ENCODE measurements at places on chromosomes 2 and 18. TPM values are rescaled to one million over a fixed set of nuclear protein-coding genes. Genes with fewer than 3 reads are reported as not detected.
A peak's percentile ranks its signal among the peaks of the same experiment; 100 is the strongest.

Gene HK2
- total RNA-seq: 102 TPM

Gene ALPG
- total RNA-seq: not detected

Gene CDK15
- not detected for total RNA-seq

Gene FSHR
- not detected for total RNA-seq

Gene TSGA10
- 5.6 TPM for total RNA-seq

Gene SERPINB10
- 0.14 TPM for total RNA-seq

Gene MYCN
- total RNA-seq: 0.16 TPM

DNA sequence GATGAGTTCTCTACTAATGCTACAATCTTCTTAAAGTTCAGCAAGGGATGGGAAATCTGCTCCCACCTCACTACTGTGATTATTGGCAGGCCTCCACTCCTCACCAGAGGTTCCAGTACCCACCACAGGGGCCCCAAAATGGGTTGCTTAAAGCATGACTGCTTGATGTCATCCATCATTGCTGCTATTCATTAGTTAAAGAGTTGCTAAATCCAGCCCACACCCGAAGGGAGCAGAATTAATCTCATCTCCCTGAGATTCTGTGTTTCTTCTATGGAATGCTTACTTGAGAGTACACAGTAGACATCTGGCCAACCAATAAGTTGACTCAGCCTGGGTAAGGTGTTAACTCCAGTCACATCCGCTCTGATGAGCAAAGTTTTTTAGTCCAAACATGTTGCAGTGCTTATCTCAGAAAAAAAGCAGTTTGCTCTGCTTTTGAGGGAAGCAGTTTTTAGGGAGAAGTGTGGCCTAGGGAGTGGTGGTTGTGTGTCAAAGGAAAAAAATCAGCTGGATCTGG lies 690.2 kb upstream of the POU3F3 start:
- no peak overlapping the region for H3K4me3 ChIP-seq
- no peaks in the 10 kb centered on the region for H3K4me1 ChIP-seq
- DNase-seq: no peak
- H3K36me3 ChIP-seq: no peaks in the 10 kb centered on the region

DNA sequence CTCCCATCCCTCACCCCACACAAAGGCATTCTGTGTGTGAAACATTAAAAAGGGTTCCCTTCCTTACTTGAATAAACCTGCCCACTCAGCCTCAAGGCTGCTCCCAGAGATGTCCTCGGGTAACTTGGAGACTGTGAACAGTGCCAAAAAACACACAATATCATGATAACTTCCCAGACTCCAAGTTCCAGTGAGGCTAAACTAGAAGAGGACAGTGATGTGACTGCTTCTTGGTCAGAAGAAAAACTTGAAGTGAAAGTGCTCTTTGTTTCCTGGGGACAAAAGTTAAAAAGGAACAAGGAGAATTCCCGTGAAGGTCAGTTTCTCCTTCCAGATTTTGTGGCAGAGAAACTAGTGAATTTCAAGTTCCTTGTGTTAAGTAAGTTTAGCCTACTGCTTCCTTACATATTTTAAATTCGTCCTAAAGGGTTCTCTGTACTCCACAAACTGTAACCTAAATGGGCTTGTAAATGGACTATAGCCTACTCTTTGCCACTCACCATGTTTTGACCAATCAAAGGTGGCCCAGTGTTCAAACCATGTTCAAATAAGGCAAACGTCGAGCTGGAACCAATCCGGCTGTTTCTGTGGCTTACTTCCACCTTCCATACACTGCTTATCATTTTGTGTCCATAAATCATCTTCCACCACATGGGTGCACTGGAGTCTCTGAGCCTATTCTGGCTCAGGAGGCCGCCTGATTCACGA lies 20.4 kb downstream of the TPRKB start:
- H3K4me3 ChIP-seq: no peak overlapping the region
- no peak for DNase-seq
- no peak overlapping the region for H3K27ac ChIP-seq
- peaks cover 7% of the 10 kb centered on the region for H3K36me3 ChIP-seq

- no peak overlapping the region for H3K27ac ChIP-seq
- no peaks in the 10 kb centered on the region for H3K4me1 ChIP-seq
- H3K27me3 ChIP-seq: peaks cover 16% of the 10 kb centered on the region
- no peak for DNase-seq
- H3K36me3 ChIP-seq: no peaks in the 10 kb centered on the region
These were observed 52.9 kb downstream of the DCDC2C start for GRCh38 chr2:3756306-3756705.

DNA sequence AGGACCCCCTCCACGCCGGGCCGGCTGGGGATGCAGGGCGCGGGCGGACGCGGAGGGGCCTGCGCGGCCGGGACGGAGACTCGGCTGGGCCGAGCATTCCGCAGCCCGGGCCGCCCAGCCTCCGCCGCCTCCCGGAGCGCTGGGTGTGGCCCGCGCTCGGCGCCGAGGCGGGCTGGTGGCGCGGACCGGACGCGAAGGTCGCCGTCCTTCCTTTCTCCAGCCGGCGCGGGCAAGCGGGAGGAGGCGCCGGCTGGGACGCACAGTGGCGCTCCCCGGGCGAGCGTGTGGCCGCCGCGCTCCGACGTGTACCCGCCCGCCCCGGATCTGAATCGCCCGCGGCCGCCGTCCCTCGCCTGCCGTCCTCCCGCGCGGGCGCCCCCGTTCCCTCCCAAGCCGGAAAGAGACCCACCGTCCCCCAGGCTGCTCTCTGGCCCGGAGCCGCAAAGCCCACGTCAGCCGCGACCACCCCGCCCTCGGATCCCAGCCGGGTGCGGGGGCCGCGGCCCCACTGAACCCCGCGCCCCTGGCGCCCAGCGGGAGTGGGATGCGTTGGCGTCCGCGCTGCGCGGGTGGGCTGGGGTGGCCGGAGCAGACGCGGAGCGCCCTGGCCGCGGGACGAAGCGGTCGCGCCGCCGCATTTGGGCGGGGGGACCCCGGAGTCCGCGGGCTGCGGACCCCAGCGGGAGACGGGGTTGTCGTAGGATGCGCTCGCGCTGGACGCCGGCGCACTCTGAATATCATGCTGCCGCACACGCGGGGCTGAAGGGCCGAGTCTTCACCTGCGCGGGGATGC lies 634 bp downstream of the SPATS2L start:
- peak overlapping the region; percentile 61 for H3K4me3 ChIP-seq
- no peaks in the 10 kb centered on the region for H3K36me3 ChIP-seq
- peak; percentile 41 for DNase-seq
- peaks cover 54% of the 10 kb centered on the region for H3K27me3 ChIP-seq
- no peak overlapping the region for H3K27ac ChIP-seq
- H3K4me1 ChIP-seq: peaks cover 6% of the 10 kb centered on the region

DNA sequence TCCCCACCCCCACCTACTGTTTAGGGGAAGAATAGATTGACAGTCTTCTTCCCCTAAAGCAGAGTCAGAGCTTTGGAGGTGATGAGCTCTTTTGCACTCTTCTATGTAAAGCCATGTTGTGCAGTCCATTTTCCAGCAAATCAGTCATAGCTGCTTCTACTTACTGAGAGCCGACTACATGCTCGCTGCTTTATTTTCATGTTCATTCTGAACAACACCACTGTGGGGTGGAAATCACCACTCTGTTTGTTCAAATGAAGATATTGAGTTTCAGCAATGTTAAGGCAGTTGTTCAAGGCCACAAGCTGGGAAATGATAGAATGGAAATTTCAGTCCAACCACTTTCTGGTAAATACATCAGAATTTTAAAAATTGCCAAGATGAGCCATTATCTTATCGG lies 88.3 kb downstream of the INSIG2 start:
- H3K4me1 ChIP-seq: peaks cover 11% of the 10 kb centered on the region
- H3K36me3 ChIP-seq: no peaks in the 10 kb centered on the region
- H3K27me3 ChIP-seq: no peaks in the 10 kb centered on the region
- H3K27ac ChIP-seq: peak overlapping the region; percentile 2
- DNase-seq: no peak
- H3K4me3 ChIP-seq: no peak overlapping the region

DNA sequence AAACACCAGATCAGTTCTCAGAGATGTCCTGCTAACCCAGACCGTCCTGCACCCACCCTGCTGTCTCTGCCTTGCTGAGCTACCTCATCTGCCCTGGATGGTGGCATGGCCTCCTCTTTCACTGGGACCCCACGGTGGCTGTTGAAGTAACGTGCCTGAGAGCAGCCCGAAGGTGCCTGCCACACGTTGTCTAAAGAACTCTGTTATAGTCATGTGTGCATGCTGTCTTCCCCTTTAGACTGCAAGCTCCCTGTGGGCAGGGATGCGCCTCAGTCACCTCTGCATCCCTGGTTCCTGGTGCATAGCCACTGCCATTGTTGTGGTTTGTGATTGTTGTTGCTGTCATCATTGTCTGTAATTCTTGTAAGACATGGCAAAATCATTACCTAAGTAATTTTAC lies 235.9 kb downstream of the EIPR1 start:
- H3K36me3 ChIP-seq: no peaks in the 10 kb centered on the region
- no peaks in the 10 kb centered on the region for H3K4me1 ChIP-seq
- DNase-seq: no peak

DNA sequence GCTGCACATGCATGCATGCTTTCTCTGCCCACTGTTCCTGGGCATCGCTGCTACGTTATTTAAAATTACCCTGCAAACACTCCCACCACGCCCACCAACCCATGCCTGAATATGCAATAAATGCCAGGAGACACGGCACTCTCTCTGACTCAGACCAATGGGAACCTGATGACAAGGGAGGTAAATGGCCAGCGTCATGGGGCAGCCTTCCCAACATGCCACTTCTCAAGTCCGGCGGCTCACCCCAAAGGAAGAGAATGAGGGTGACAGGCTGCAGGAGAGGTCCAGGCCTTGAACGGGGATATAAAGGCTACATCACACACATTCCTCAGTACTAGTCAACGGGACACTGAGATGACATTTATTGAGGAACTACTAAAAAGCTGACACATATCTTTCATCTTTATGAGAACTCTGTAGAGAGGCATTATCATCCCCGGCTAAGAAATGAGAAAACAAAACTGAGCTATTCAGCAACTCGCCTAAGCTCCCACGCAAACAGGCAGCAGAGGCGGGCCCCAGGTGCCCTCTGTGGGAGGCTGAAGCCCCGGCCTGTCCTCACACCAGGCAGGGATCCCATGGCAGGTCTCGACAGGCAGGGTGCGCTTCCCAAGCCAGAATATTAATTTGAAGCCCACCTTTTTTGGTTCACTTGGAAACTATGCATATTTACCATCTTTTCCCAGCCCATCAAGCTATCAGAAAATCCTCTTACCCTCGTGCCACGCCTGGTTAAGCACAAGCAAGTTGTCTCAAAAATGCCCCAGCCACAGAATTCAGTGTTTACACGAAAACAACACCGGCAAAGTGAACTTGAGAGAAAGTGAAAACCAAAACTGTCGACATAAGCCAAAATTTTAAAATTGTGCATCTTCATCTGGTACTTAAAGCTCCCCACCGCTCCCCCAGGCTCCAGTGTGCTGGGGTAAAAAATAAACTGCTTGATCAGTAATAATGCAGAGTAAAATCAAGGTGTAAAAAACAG lies 166.3 kb downstream of the HDAC4 start:
- H3K27me3 ChIP-seq: no peaks in the 10 kb centered on the region
- H3K4me3 ChIP-seq: no peak overlapping the region
- H3K4me1 ChIP-seq: peaks cover 47% of the 10 kb centered on the region
- no peaks in the 10 kb centered on the region for H3K36me3 ChIP-seq
- no peak overlapping the region for H3K27ac ChIP-seq

DNA sequence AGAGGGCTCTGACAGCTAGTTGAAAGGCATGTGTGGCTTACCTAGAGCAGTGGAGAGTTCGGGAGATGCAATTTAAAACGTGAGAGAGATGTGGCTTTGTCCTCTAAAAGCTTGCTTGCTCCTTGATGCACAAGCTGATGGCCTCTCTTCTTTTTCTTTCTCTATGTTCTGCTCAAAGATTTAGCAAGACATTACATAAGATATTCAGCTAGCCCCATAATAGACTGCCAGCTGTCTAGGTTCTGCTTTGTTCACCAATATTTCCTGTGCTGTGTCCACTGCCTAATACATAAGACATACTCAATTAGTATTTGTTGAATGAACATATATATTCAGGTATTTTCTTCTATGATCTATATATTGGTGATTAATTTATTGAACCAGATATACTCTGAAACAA lies 31.1 kb downstream of the SPATS2L start:
- no peak for DNase-seq
- H3K4me1 ChIP-seq: peaks cover 2% of the 10 kb centered on the region
- no peak overlapping the region for H3K27ac ChIP-seq
- no peaks in the 10 kb centered on the region for H3K36me3 ChIP-seq
- no peaks in the 10 kb centered on the region for H3K27me3 ChIP-seq

- no peaks in the 10 kb centered on the region for H3K4me1 ChIP-seq
- no peaks in the 10 kb centered on the region for H3K27me3 ChIP-seq
- no peak overlapping the region for H3K27ac ChIP-seq
- H3K36me3 ChIP-seq: no peaks in the 10 kb centered on the region
- H3K4me3 ChIP-seq: no peak overlapping the region
These were observed 316.8 kb downstream of the DCDC2C start for GRCh38 chr2:4020153-4020552.

DNA sequence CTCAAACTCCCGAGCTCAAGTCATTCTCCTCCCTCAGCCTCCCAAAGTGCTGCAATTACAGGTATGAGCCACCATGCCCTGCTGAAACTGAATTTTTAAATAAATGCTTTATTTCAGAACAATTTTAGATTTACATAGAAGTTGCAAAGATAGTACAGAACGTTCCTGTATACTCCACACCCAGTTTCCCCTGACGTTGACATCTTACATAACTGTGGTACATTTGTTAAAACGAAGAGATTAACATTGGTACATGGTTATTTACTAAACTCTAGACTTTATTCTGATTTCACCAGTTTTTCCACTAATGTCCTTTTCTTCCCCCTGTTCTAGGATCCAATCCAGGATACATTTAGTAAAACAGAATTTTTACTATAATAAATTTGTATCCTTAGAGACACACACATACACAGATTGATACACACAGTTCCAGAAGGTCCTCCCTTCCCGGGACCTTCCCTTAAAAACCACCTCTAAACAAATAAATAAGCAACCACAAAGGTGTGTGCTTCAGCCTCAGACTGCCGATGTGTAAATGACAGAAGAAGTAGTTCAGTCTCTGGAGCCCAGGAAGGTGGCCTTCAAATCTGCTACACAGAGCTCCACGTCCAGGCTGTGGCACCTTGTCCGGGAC lies 6.9 kb downstream of the NEU2 start:
- no peak overlapping the region for H3K27ac ChIP-seq
- no peaks in the 10 kb centered on the region for H3K36me3 ChIP-seq
- DNase-seq: no peak
- H3K4me1 ChIP-seq: no peaks in the 10 kb centered on the region

DNA sequence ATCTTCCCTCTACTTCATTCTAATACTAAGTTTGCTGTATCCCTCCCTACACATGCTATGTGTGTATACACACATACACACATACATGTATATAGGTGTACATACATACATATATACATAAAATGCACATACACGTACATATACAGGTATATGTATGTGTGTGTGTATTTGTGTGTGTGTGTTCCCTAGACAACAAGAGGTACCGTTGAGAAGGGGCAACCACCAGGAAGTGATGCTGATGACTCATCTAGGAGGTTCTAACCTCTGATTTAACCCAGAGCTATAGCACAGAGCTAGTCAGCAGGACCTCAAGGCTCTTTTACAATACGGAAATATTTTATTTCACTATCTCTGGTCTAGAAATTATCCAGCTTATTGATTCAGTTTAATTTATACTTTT lies 139.2 kb downstream of the LAMA3 start:
- H3K27me3 ChIP-seq: no peaks in the 10 kb centered on the region
- peak; percentile 33 for DNase-seq
- peaks cover 35% of the 10 kb centered on the region for H3K4me1 ChIP-seq
- no peak overlapping the region for H3K27ac ChIP-seq
- H3K4me3 ChIP-seq: no peak overlapping the region

- H3K27me3 ChIP-seq: peaks cover 41% of the 10 kb centered on the region
- no peaks in the 10 kb centered on the region for H3K36me3 ChIP-seq
- DNase-seq: no peak
- H3K4me3 ChIP-seq: no peak overlapping the region
These were observed 18.0 kb downstream of the CYP27A1 start for GRCh38 chr2:218799990-218800389.

- H3K27me3 ChIP-seq: no peaks in the 10 kb centered on the region
- DNase-seq: no peak
- H3K36me3 ChIP-seq: peaks cover 6% of the 10 kb centered on the region
- no peak overlapping the region for H3K27ac ChIP-seq
These were observed 86.6 kb upstream of the OTX1 start for GRCh38 chr2:62964050-62964449.
